EL (cell line): ENCODE measurements at places on chromosomes 4 and X.

DNA sequence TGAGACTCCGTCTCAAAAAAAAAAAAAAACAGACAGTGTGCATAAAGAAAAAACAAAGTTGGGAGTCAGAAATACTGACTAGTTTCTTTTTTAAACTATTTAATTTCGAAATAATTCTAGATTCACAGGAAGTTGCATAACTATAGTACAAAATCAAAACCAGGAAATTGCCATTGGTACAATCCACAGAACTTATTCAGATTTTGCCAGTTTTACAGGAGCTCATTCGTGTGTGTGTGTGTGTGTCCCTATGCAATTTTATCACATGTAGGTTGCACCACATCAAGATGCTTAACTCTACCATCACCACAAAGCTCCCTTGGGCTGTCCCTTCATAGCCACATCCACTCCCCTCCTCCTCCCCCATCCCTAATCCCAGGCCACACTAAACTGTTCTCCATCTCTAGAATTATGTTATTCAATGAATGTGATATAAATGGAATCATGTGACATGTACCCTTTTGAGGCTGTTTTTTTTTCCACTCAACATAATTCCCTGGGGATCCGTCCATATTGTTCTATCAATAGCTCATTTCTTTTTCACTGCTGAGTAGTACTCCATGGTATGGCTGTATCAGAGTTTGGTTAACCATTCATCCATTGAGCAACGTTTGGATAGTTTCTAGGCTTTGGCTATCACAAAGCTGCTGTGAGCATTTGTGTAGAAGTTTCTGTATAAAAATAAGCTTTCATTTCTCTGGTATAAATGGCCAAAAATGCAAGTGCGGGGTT, 16.3 kb upstream of the DDX3X start:
- no peak for DNase-seq

- no peak for DNase-seq
These were observed 2.4 kb downstream of the PPP2R2C start for GRCh38 chr4:6469898-6470501.

DNA sequence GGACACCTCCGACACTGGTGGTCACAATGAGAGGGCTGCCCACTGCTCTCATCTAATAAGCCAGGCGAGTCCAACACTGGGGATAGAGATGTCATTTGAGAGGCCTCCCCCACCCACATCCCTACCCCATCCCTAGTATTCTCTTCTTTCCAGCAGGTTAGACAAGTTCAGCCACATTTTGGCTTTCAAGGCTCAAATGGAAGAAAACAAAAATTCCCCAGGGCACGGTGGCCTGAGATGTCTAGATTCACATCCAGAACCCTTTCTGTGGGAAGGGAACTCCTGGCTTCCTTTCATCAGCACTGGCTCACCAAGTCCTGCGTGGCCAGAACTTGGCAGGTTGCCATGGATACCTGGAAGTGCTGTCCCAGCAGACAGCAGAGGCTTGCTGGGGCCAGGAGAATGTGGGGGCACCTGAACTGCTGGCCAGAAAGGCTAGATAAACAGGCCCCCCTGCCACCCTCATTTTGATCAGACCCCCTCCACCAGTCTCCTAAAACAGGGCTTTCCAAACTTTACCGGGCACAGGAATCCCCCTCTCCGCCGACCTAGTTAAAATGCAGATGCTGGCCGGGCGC, 1.3 kb upstream of the NYX start:
- DNase-seq = no peak

- DNase-seq = no peak
These were observed 23.9 kb downstream of the WDR1 start for GRCh38 chr4:10092481-10093270.

- DNase-seq = no peak
These were observed 322.5 kb upstream of the NR3C2 start for GRCh38 chr4:148764720-148765119.

- no peak for DNase-seq
These were observed 28.5 kb downstream of the UTP14A start for GRCh38 chrX:129934461-129934860.

DNA sequence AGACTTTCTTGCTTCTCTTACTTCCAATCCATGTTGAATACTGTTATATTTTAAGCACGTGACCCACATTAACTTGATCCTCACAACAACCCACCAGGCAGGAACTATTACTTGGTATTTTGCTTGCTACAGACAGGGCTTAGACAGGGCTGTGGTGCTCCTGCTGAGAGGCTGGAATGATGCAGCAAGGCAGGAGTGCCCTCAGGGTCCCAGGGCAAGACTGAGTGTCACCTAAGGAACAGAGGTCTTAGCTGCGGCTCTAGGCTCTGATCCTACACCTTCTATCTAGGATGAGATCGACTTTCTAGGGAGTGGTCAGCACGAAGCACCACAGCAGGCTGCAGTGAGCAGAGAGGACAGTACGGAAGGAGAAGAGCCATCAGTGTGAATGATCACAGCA, 20.0 kb downstream of the TAPT1 start:
- DNase-seq = no peak

GRCh38 chr4:95256108-95256835, 292.5 kb downstream of the UNC5C start:
- DNase-seq = no peak

GRCh38 chr4:147846318-147847155, 114.6 kb downstream of the ARHGAP10 start:
- no peak for DNase-seq

- DNase-seq = peak; percentile 49
These were observed 37.3 kb upstream of the RASL11B start for GRCh38 chr4:52824603-52825459.

- no peak for DNase-seq
These were observed 102.5 kb downstream of the DCHS2 start for GRCh38 chr4:154389148-154389547.

DNA sequence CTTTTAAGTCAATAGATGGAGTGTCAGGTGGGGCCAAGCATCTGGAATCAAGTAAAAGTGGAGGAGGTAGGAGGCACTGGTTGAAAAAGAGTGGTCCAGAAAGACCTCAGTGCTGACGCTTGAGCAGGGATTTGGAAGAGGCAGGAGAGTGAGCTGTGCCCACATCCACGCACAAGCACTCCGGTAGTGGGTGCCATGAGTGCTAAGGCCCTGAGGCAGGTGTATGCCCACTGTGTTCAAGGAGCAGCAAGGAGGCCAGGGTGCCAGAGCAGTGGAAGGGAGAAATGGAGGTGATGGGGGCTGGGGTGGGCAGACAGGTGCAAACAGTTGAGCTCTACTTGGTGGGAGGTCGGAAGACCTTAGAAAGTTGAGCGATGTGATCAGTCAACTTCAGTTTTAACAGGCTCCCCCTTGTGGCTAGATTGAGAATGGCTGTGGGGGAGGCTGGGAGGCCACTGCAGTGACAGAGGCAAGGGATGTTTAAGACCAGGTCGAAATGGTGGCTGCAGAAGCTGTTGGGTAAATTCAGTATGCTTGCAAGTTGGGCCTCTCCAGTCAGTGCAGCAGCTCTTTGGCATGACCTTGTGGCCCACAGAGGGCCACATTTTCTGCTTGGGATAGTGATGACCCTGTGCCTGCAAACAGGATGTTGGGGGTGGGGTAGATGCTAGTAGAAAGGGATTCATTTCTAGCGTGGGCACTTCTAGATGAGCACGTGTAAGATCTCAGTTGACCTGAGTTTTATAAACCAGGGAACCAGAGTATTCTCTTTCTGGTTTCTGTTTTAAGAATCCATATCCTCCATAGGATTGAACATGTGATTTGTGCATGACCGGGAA, 12.7 kb downstream of the TKTL1 start:
- DNase-seq = peak; percentile 40

DNA sequence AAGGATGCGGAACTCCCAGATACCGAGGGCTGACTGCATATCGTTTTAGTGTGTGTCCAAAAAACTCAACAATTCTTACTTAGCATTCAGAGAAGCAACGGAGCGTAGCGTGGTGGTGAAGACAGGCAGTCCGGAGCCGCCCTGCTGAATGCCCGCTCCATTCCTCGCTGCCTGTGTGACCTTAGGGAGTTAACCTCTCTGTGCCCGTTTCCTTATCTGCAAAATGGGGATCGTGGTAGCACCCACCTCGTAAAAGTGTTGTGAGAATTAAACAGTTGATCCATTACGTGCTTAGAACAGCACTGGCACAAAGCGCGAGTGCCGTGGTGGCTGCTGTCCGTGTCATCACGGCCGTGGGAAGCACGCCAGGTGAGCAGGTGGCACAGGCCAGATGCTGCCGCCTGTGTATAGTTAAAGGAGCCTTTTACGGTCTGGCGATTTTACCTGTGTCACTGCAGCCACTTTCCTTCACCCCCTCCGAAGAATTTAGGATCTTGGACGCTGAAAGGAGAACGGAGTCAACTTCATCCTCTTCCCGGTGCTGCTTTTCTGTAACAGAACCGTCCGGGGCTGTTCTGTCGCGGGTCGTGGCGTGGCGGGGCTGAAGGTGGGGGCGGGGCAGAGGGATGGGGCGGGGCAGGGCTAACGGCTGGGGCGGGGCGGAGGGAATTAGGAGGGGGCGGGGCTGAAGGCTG, 885 bp downstream of the CCDC110 start:
- peak; percentile 14 for DNase-seq

DNA sequence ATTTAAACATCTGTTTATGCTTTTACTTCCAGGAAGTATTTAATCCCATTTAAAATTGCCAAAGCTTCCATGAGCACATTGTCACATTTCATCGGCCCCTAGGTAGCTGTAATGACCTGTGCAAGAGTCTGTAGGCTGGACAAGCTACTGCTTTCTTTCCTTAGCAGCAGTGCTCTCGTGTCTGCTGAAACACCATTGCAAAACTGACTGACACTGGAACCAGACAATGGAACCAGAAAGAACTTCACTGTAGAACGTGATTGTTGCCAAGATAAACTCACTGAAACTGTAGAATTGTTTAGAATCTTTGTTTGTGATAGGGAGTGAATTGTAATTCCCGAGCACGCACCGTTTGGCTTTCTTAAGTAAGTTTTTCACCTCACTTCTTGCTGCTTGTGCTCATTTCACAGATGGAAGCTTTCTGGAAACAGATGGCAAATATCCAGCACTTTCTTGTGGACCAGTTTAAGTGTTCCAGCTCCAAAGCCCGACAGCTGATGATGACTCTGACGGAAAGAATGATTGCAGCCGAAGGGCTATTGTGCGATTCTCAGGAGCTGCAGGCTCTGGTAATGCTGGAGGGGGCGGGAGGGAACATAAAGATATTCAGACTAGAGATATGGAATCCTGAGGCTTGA, 36.9 kb downstream of the EVC start:
- DNase-seq = peak; percentile 92

GRCh38 chrX:153794897-153795816, 689 bp downstream of the SSR4 start:
- peak; percentile 7 for DNase-seq

DNA sequence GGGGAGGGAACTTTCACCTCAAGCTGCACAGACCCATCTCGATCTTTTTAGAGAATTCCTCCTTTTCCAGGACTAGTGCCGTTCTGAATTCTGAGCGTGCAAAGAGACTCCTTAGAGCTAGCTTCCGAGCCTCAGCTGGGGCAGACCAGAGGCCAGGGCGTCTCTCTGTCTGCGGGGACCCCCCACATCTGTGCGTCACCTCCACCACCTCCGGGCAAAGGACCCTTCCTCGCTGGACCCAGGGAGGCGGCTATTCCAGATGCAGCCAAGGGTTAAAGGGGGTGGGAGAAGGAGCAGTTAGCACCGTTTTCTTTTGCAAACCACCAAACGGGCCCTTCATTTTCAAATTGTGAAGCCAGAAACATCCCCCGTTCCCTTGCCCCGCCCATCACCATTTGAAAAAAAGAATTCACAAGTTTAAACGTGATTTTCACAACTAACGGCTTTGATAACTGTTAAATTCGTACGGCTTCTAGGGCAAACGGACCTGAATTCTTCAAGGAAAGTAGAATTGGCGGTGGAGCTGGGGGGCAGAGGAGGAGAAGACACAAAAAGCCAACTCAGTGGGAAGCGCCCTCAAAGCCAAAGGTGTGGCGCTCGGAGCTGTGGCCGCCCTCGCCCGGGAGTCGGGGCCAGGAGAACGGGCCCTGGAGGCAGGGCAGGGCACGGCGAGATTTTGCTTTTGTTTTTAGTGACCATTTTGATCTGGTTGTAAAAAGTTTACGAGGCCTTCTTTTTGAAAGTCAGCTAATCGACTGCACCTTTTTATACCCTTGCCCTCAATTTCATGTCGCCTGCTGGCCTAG, 3.3 kb upstream of the PDGFRA start:
- DNase-seq = no peak

DNA sequence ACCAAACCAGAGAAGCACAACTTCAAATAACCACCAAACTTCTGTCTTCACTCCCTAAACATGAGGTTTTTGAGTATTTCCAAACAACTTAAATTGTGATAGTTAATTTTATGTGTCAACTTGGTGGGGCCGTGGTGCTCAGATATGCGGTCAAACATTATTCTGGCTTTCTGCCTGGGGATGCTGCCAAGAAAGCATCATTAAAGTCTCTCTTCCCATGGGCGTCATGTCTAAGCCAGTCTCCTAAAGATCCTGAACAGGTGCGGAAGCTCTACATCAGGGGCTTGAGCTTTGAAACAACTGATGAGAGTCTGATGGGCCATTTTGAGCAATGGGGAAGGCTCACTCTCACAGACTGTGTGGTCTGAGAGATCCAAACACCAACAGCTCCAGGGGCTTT, 24.1 kb upstream of the SOD3 start:
- DNase-seq = no peak

- no peak for DNase-seq
These were observed 370.7 kb downstream of the GRIA2 start for GRCh38 chr4:157591245-157591644.

GRCh38 chr4:155319516-155319915, 57.2 kb downstream of the MAP9 start:
- DNase-seq = no peak

DNA sequence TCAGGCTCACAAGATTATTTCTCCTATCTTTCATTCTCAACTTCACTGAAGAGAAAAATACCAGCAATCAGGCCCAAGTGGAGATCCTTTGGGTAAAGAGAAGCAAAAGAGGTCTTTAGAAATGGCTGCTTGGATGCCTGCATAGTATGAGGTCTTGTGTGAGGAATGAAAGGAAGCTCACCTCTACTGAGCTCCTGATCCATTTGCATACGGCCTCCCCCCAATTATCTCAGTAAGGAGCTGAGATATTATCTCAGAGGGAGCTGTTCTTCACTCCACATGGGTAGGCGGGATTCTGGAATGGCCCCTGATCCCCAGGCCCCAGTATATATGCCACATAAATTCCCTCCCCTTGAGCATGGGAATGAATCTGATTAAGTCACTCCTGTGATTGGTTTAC, 75.8 kb downstream of the EVC2 start:
- DNase-seq = no peak

- DNase-seq = no peak
These were observed 37.8 kb downstream of the TET2 start for GRCh38 chr4:105184316-105184980.

GRCh38 chrX:119071381-119071780, 1.4 kb upstream of the CT47C1 start:
- no peak for DNase-seq

DNA sequence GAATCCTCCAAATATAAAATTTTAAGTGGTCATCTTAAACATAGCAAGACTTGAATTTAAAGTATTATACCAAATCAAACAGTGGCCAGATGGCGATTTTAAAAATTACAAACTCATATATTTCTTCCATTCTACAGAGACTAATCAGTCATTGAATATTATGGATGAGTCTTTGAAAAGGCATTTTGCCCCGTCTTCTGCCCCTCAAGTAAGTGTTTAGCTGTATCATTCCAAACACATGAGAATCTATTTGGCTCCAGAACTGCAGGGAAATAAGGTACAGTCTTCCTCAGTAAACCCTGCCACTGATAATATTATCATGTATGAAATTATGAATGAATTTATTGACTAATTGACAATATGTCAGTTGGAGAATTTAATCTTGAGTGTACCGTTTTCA, 191.0 kb downstream of the SLC7A11 start:
- peak; percentile 72 for DNase-seq
